Stimulated activated naive CD4-positive, alpha-beta T cell (primary cell): ENCODE measurements at places on chromosomes 7 and 10.

GRCh38 chr10:32939296-32940111 is 18.5 kb downstream of the ITGB1 start:
- DNase-seq: no peak

GRCh38 chr10:114313866-114314265 is 74.8 kb downstream of the VWA2 start:
- DNase-seq: no peak

DNA sequence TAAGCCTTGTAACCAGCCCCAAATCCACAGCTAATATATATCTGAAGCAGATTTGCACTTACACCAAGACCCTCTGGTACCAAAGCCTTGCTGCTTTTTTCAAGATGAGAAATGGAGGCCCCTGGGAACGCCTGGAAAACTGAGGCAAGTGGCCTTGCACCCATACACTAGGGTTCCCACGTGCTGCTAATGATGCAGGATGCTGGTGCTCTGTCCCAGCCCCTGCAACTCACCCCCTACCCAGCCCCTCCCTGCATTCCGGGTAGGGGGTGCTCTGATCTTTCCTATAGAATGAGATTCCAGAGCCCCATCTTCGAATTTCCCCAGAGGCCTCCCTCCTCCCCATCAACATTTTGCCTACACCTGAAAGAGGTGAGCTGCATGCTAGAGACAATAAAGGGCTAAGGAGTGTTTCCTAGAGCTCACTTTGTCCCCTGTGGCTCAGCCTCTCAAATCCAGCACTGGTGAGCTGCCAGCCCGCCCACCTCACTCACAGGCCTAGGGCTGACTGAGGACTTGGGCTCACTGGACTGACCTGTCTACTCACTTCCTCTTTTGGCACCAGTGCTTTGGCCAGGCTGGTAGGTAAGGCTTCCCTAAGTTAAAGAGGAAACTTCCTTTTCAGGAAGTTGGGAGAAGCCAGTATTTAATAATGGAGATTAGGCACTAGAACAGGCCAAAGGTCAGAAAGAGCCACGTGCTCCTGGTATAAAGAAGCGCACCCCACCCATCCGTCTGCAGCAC is 9.8 kb downstream of the RBP4 start:
- DNase-seq: no peak

DNA sequence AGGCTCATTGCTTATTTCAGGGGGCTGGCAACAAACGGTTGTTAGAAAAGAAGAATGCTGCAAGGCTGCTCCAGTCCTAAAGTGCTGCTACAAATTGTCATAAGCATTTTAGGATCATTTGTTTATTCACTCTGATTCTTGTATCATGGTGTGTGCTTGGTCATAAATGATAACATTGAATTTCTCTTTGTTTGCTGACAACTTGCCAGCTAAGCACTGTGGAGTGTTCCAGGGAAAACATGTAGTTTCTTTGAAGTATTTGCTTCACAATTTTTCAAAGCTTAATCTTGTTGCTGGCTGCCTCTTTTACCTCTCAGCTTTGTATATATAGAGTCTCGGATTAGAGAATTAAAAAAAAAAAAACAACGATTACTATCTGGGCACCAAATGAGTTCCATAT is 263.0 kb downstream of the PHF14 start:
- no peak for DNase-seq

- DNase-seq: no peak
Measured at GRCh38 chr7:111529507-111530355, 32.6 kb downstream of the IMMP2L start.

DNA sequence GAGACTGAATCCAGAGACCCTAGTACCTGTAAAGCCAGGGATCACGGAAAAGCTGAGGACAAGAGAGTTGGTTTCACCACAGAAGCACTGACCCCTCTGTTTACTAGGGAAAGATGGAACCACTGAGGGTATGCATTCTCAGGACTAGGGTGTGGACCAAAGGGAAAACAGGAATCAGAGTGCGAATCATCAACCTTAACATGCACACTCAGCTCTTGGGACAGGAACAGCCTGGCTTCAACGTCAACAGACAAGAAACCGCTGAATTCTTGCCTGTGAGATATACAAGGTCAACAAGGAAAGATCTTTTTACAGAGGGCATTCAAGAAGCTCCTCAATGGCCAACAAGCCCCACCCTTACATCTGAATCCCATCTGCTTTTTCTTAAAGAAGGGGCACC is 14.9 kb downstream of the TNRC18 start:
- no peak for DNase-seq

DNA sequence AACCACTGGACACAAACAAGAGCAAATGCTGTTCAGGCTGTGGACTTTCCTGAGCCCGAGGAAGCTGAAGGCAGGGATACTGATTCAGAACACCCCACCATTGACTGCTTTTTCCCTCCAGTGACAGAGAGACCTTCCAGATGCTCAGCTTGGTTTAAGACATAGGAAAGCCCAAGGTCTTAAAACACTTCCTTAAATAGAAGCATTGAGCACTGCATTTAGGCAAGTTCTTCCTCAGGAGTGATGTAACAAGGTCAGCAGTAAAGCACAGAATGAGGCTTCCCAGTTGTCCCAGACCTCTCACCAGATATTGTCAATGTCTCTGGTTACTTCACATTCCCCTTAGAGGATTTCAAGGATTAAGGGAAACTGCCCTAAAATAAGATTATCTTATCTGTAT is 19.6 kb upstream of the CDCA7L start:
- DNase-seq: no peak

DNA sequence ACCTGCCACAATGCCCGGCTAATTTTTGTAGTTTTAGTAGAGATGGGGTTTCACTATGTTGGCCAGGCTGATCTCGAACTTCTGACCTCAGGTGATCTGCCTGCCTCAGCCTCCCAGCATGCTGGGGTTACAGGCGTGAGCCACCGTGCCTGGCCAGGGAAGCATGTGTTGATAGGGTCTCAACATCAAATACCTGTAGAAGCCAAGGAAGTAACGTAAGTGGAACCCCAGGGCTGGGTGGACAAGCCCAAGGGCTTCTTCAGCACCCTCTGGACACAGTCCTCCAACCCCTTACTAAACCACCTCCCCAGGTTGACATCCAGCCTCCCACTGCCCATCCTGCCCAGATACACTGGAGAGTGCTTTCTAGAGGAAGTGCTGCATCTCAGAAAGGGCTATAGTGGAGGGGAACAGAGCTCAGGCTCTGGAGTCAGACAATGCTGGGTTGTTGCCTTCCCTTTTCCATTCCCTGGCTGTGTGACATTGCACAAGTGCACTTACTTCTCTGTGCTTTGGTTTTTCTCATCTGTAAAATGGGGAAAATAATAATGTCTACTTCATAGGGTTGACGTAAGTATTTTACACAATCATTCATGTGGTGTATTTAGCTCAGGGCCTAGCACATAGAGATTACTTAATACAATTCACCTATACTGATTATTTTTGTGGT is 73.9 kb upstream of the KAT6B start:
- DNase-seq: no peak

GRCh38 chr7:131131746-131132431 is 195.8 kb upstream of the MKLN1 start:
- DNase-seq: no peak

GRCh38 chr10:101136007-101136707 is 5.1 kb downstream of the TLX1 start:
- no peak for DNase-seq

GRCh38 chr10:17854044-17854652 is 45.0 kb downstream of the MRC1 start:
- no peak for DNase-seq

GRCh38 chr7:11239316-11239715 is 265.6 kb downstream of the PHF14 start:
- DNase-seq: no peak

DNA sequence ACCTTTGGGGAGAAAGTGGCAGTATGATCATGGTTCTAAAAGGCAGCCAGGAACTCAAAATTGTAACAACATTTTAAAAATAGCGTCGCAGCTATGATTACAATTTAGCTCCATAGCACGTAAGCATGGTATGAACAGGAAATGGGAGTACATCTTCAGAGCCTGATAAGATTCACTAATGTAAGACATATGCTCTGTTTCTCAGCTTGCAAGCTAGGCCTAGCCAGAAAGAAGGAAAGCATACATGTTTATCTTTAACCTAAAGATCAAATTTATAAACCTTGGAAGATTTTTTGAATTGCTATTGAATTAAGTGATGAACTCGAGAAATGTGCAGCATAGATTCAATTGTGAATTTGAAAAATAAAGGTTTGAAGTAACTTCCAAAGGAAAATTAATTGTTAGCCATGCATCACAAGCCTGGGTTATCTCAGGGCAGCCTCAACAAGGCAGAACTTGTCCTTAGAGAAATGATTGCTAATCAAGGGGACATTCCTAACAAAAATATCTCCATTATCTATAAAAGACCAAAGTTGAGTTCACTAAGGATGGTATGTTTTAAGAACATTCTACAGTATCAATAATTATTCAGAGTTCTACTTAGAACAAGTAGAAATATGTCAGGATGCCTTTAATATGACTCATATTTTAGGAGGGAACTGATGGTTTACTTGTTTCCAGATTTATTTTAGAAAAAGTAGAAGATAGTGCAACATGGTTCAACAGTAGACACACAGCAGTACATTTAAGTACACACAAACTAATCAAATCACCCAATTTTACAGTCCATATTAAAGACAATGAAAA is 38.8 kb upstream of the SEPTIN7 start:
- no peak for DNase-seq

- no peak for DNase-seq
Measured at GRCh38 chr10:88858491-88858890, 6.8 kb upstream of the ANKRD22 start.

DNA sequence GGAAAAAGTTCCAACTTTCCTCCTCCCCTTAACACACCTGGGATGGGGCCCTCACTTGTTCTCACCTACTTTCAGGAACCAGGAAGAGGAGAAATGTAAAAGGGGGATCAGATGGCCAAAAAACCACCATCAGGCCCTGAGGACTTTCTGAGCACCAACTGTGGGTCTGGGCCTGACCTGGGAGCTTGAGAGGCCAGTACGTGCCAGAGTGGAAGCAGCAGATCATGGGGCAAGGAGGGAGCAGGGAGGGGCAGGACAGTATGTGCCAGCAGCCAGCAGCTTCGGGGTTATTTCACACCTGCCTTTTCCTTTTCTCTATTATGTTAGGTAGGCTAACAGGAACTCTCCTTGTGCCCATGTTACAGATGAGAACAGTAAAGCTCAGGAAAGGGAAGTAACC is 118.8 kb upstream of the UNC5B start:
- no peak for DNase-seq

- no peak for DNase-seq
Measured at GRCh38 chr7:101943889-101944600, 126.6 kb downstream of the CUX1 start.

GRCh38 chr10:4061441-4061951 is 276.5 kb upstream of the KLF6 start:
- no peak for DNase-seq

- DNase-seq: no peak
Measured at GRCh38 chr7:66348959-66349358, 143.8 kb downstream of the TPST1 start.

DNA sequence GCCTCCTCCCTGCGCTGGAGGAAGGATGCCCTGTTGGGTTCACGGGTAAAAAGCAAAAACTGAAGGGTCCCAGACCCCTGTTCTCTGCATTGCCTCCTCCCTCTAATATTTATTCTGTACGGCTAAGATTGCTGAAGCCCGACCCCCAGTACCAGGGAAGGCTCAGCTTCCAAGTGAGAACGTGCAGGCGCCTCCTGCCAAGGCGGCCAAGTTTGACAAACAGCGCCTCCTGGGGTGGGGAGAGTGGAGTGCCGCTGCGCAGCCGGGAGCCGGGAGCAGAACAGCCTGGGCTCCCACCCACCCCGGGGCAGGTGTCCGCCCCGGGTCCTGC is 4.7 kb upstream of the EBF3 start:
- DNase-seq: no peak

GRCh38 chr7:36896418-36896817 is 172.1 kb upstream of the AOAH start:
- no peak for DNase-seq

DNA sequence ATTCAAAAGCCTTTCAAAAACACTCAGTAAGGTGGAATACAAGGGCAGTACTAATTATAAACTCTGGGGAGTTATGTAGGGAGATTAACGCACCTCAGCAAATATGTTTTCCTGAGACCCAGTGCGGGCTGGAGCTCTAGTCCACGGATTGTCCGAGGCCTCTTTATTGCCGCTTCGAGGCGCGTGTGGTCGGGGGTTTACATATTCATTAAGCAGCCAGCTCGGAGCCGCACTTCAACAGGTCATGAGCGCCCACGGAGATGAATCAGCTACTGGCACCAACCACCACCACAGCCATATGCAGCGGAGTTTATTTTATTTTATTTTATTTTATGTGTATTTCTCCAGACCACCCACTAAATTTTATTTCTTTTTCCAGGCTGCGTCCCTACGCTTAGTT is 195.9 kb upstream of the ADARB2 start:
- DNase-seq: no peak
